ENCODE measurements at places on chromosomes 6 and 20.

DNA sequence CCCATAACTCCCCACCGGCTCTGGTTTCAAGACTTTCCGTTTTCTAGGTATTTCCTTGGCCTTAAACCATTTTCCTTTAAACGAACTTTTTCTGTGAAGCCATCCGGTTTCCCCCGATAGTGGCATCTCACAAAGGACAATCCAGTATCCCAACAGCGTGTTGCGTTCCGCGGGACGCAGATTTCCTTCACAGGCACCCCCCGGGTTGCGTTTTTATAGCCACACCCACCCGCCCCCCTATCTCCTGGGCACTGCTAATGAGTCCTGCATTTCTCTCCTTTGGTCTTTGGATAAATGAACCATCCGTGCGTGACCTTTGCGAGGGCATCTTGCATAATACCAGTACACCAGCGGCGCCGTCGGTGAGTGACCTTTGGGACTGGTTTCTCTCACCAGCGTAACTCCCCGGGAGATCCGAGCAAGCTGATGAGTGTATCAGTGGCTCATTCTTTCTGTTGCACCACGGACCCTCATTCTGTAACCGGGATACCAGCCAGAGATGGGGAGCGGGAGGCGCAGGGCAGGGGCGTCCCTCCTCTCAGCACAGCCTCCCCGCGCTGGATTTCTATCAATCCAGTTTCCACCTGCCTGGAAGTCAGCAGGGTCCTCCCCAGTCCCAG, 586 bp upstream of the NQO2 start:
- no peak for DNase-seq

- no peak for DNase-seq
Observed at GRCh38 chr6:13695252-13695651, 16.4 kb downstream of the RANBP9 start.

DNA sequence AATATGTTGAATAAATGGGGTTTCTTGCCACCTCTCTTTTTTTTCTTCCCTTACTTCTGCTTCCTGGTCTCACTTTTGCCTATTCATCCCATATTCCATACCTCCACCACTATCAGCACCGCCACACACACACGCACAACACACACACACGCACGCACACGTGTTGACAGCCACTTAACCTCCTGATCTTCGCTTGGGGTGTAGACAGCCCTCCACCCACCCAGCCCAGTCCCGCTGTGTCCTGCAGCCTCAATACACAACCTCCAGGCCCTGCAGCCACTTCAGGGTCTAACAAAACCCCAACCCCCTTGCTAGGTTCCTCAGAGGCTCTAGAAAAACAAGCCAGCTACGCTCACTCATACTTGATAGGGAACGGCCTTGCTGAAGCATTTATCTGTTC, 72.3 kb downstream of the LINC00237 start:
- no peak for DNase-seq

DNA sequence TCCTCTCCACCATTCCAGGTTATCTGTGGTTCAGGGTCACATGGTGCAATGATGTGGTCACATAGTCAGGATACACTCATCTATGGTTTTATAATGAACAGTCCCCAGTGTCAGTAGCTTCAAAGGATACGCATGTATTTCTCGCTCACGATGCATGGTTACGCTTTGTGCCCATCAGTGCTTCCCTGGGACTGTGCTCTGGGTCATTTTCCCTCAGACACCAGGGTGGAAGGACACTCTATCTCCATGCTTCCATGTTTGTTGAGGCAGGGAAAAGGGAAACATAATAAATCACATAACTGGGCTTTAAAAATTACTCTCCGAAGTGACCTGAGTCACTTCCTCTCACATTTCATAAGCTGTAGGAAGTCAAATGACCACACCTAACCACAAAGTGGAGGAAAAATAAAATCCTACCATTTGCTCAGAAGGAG, 394.8 kb upstream of the NOX3 start:
- no peak for DNase-seq

- no peak for DNase-seq
Observed at GRCh38 chr20:23159947-23160318, 73.8 kb upstream of the CD93 start.

DNA sequence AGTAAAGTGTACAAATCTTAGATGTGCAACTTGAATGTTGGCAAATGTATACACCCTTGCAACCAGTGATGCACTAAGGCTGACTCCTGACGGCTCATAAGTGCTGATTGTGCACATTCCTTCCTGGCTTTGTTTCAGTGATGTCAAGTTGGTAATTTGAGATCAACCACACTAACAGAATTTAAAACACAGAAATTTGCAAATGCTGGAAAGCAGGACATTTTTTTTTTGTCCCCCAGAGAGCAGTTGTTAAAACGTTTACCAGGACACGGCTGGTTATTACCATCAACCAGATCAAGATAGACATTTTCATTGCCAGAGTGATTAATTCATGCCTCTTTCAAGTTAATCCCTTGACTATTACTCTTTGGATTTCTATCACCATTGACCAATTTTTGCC, 735.6 kb downstream of the RFPL4B start:
- DNase-seq = no peak

GRCh38 chr20:2759143-2759542, 41.3 kb downstream of the CPXM1 start:
- DNase-seq = no peak

DNA sequence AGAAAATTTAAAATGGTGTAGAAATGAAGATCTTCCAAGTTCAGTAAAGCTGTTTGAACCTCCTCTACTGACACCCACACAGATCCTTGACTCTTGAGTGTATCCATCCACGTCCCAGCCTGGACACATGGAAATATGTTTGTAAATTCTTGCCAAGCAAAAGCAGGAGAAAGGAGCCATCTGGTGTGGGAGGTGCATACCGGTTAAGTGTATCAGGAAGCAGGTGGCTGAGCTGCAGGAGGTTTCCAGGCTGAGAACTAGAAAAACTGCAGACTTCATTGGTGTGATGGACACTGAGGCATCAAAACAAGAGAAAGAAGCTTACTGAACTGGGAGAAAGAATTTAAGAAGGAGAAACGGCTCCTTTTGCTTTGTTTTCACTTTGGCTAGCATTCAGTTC, 229.9 kb upstream of the GRIK2 start:
- no peak for DNase-seq

GRCh38 chr20:25046736-25047666, 10.9 kb downstream of the ACSS1 start:
- no peak for DNase-seq

DNA sequence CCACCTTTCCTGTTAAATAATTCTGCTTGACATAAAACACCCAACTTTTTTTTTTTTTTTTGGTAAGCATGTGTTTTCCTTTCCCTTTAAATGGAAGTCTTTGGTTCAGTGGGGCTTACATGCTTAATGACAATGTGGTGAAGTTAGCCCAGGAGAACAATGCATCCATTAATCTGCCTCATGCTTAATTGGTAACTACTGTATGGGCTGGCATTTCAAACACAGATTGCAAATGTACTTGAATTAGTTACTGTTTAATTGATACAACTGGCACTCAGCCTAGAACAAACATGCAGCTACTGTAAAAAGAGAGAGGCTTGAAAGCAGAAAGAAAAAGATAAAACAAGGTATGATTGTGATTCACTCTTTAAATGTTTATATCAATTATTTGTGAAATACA, 483.6 kb upstream of the NOX3 start:
- no peak for DNase-seq

- DNase-seq = no peak
Observed at GRCh38 chr20:33570743-33571142, 80.8 kb downstream of the CBFA2T2 start.

DNA sequence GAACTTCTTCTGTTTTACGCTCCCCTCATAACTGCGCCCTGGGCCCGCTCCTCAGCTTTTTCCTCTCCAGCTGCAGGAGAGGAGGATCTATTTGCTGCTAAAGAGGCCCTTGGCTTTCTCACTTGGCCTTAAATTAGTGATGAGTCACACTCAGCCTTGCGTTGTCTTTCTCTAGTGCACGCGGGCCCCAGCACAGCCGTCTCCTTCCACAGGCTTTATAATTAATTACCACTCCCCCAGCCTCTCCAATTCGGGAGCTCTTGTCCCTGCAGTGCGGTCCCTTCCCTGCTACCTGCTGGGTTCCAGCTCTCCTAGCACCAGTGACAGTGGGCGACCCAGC, 25.2 kb downstream of the PACSIN1 start:
- no peak for DNase-seq

DNA sequence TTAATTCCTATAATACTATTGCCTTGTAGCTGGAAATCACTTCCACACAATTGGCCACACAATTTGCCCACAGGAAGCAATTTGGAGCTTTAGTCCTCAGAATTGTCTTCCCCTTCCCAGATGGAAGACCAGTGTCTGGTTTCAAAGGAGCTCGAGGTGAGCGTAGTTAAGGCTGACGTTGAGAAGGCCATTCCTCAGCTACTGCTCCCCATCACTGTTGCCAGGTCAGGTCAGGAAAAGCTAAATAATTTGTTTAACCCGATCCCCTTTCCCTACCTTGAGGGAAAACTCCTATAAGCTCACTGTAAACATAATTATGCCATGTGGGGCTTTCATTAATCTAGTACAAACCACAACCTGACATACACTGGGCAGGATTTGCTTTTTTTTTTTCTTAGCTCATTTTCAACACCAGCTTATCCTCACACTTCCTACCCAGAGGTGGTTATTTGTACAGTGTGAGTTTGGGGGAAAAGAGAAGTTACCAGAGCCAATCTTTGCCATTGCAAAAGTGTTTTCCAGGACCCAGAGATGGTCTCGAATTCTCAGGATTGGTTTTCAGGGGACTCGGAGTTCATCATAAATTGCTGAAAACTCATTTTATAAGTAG, 242.7 kb downstream of the CLIC5 start:
- no peak for DNase-seq

DNA sequence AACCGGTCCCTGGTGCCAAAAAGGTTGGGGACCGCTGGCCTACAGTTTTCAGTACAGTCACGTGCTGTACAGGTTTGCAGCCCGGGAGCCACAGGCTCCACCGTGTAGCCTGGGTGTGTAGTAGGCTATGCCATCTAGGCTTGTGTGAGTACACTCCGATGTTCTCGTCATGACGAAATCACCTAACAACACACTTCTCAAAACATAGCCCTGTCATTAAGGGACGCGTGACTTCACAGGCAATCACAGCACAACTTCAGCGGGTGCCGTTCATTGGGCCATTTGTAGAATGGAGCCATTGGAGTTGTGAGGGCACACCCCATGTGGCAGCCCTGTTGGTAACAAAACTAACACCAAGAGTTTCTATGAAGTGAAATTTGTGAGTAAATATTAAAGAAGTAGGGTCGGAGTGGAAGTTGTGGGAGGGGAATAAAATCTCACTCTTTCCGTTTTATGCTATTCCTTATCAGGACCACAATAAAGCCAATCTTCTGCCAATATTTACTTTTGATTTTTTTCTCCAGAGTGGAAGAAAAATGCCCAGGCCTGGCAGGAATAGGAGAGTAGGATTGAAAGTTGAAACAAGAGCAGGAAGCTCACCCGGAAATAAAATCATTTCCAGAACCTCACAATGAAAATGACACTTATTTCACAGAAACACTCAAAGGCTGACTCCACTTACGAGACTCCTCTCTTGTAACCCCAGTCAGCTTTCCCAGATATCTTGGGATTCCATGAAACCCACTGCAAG, 63.7 kb upstream of the PTPN1 start:
- DNase-seq = no peak

DNA sequence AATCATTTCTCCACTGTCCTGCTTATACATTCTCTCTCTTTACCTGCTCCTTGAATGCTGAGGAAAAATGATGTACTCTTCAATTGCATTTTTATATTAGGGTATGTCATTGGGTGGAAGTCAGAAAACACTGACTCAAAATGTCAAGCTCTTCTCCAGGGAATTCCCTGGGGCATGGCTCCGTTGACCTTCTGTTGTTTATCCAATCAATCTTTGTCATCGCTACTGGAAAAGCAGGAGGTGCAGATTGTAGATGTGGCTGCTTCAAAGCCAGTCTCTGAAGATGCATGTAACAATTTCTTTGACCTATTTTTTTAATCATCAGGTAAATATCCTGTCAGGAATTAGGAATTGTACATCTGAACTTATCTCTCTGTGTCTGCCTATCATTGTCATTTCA, 63.9 kb upstream of the TENT5A start:
- no peak for DNase-seq

GRCh38 chr6:163062790-163063189, 335.0 kb downstream of the PACRG start:
- DNase-seq = no peak

DNA sequence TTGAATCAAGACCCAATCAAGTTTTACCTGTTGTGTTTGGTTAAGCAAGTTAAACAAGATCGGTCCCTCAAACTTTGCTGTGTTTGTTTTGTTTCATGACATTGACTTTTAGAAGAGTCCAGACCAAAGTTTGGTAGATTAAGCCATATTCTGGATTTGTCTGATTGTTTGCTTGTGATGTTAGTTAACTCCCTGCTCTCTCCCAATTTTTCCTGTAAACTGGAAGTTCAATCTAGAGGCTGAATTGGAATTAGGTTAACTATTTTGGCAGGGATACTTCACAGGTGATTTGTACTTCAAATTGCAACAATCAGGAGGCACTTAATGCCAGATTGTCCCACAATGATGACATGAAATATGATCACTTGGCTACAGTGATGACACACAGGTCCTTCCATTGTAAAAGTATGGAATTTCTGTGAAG, 13.6 kb upstream of the SH3BGRL2 start:
- no peak for DNase-seq

- DNase-seq = no peak
Observed at GRCh38 chr20:40849456-40849855, 160.4 kb upstream of the MAFB start.

GRCh38 chr20:19473922-19474286, 261.5 kb downstream of the SLC24A3 start:
- no peak for DNase-seq

DNA sequence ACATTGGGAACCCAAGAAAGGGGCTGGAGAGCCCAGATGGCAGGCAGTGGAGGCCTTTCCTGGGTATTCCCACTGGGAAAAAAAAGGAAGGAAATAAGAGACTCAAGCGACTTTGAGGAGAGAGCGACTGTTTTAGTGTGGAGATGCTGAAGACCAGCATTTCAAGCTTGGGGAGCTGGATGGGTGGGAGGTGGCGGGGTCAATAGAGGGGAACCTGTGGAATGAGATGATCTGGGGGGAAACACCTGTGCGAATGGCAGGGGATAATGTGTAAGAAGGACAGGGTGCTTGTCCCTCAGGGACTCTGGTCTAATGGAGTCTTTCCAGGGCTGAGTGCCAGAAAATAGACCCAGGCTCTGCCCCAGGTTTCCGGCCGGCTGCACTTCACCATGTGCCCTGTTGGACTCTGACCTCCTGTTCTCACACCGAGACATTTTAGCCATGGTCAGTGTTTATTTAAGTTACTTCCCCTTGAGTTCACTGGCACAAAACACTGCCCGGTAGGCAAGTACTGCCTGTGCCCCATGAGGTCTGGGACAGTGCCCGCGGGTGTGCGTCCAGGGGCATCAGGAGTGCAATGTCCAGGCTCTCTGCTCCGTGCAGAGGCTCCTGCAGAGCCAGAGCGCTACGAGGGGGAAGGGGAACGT, 50.4 kb upstream of the NKX2-2 start:
- DNase-seq = no peak

- DNase-seq = no peak
Observed at GRCh38 chr6:96022225-96022624, 6.5 kb downstream of the FUT9 start.

DNA sequence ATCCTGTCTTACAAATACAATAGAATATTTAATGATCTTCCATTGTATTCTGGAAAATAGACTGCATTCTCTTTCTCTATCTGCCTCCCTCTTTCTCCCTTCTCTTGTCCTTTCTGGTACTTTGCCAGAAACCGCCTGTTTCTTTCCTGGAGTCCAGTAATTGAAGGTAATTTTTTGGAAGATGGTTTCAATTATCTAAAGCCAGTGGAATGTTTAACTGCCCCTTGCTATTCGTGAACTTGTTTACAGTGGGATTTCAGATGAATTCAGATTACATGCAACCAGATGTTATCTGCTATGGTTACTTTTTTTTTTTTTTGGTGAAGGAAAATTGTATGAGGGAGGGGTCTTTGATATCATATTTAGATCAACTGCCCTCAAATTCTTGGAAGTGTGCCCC, 655.5 kb upstream of the FLRT3 start:
- no peak for DNase-seq

Measured in stimulated activated CD8-positive, alpha-beta memory T cell treated with anti-CD3 and anti-CD28 coated beads, Interleukin-2, amount 100 ng/mL, for 1 hour (primary cell).